Muscle of leg (tissue), 16 donors: ENCODE measurements at places on chromosomes 6 and 20. TPM values are rescaled to one million over a fixed set of nuclear protein-coding genes. Genes with fewer than 3 reads are reported as not detected.

- no peak overlapping the region for H3K27ac ChIP-seq
- DNase-seq, result peak; percentile 19
- no peaks in the 10 kb centered on the region for H3K27me3 ChIP-seq
These were observed 272.2 kb upstream of the THEMIS start for GRCh38 chr6:128172752-128173682.

- no peaks in the 10 kb centered on the region for H3K27me3 ChIP-seq
- no peaks in the 10 kb centered on the region for H3K36me3 ChIP-seq
- no peaks in the 10 kb centered on the region for H3K4me1 ChIP-seq
- H3K27ac ChIP-seq, result no peak overlapping the region
- no peak overlapping the region for H3K4me3 ChIP-seq
These were observed 7.0 kb upstream of the PRSS35 start for GRCh38 chr6:83505356-83505755.

DNA sequence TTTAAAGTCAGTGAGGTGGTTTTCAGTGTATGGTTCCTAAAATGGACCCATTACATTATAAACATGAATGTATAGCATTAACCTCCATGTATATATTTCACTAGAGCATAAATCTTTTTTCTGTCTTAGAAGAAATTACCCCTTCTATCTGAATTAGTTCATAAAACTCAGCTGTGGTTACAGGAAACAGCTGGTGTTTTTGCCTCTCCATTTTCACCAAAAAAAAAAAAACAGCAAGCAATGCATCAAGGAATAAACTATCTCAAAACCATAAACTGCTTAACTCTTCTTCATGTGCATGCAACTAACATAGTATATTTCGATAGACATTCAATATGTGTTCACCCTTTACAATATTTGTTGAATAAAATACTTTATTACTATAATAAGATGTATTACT is 40.2 kb downstream of the MOXD1 start:
- H3K4me3 ChIP-seq, result no peak overlapping the region
- no peak overlapping the region for H3K27ac ChIP-seq
- no peaks in the 10 kb centered on the region for H3K36me3 ChIP-seq
- no peak for DNase-seq
- peaks cover 3% of the 10 kb centered on the region for H3K4me1 ChIP-seq

DNA sequence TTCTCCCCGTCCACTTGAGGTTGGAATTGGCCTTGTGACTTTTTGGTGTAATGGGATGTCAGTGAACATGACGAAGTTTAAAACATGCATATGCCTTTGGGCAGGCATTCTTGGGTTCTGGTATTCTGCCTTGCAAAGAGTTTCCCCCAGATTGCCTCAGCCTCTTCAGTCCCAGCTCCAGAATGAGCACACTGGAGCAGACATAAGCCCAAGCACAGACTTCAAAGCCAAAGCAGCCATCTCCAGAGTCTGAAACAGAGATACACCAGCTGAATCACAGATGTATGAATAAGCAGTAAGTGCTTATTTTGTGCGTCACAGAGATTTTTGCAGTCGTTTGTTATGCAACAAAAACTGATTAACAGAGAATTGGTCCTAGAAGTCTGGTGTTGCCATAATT is 546.0 kb downstream of the FRK start:
- H3K4me1 ChIP-seq, result no peaks in the 10 kb centered on the region
- no peaks in the 10 kb centered on the region for H3K36me3 ChIP-seq
- DNase-seq, result no peak
- H3K27me3 ChIP-seq, result no peaks in the 10 kb centered on the region
- no peak overlapping the region for H3K27ac ChIP-seq

DNA sequence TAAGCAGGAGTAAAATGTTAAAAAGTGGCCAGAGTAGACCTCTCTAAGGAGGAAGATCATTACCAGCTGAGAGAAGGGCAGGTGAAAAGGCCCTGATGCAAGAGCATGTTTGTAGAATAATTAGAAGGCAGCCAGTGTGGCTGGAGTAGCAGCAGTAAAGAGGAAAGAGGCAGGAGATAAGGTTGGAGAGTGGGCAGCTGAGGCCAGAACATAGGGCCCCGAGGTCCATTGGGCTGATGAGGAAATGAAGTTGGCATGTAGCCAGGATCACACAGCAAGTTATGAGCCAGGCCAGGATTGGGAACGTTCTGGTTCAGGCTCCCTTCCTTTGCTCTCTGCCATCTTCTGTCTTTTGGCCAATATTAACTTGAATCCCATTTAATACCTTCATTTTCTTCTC is 51.6 kb downstream of the RALY start:
- H3K36me3 ChIP-seq, result peaks cover 8% of the 10 kb centered on the region
- H3K27me3 ChIP-seq, result no peaks in the 10 kb centered on the region
- H3K4me3 ChIP-seq, result no peak overlapping the region
- H3K4me1 ChIP-seq, result peaks cover 37% of the 10 kb centered on the region
- H3K27ac ChIP-seq, result no peak overlapping the region

DNA sequence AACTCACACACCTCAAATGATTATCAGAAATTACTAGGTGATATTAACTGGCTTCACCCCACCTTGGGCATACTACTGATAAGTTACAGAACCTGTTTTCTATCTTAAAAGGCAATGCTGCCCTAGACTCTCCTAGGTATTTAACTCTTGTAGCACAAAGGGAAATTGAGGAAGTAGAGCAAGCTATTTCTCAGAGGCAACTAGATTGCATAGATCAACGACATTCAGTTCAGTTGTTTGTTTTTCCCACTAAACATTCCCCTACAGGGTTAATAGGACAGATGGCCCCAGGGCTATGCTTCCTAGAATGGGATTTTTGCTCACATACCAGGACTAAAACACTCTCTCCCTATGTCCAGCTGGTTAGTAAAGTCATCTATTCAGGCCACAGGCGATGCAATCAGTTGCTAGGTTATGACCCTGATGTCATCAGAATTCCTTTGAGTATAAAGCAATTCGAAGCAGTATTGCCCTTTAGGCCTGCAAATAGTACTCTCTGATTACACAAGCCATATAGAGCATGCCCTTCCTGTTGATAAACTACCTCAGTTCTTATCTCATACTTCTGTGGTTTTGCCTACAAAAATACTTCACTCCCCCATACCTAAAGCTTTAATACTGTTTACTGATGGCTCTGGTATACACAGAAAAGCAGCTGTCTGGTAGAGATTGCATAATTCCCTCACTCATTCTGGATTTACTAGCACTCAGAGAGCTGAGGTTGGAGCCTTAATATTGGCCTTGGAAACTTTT is 67.4 kb upstream of the ASCC3 start:
- no peaks in the 10 kb centered on the region for H3K36me3 ChIP-seq
- H3K4me1 ChIP-seq, result no peaks in the 10 kb centered on the region
- H3K27ac ChIP-seq, result no peak overlapping the region
- H3K4me3 ChIP-seq, result no peak overlapping the region
- no peak for DNase-seq

DNA sequence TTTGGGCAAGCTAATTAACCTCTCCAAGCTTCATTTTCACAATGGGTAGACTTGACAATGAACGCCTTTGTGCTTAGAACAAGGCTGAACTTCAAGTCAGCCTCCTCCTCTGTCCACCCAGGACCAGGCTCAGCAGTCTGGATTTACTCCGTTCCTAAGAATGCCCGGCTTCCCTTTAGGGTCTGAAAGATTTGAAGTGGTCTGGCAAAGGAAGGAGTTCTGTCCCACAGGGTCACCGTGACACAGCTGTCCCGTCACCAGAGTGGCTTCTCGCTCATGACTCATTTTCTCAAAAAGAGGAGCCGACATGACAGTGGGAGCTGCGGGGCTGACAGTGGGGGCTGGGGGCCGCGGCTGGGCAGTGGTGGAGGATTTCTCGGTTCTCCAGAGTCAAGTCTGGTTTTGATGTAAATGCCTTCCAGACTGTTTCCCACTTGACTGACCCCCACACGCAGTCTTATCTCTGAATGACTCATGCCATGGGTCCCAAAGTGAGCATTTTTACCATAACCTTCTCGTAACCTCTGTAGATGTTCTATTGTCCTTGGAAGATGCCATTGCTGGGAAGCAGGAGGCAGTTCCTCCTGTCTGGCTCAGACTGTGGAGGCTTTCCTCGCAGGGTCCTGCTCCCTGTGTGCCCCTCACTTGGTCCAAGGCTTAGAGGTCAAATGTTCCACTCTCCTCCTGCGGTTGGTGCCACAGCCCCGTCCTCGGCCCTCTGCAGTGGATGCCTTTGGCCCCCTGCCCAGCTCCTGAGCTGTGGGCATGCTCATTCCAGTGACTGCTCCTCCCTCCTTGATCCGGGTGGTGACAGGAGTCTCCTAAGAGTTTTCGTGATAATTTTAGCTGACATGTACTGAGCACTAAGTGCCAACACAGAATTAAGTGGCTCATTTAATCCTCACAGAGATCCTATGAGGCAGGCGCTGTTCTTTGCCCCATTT is 253.1 kb downstream of the FNDC1 start:
- DNase-seq, result no peak
- H3K27me3 ChIP-seq, result no peaks in the 10 kb centered on the region
- no peak overlapping the region for H3K27ac ChIP-seq
- H3K36me3 ChIP-seq, result no peaks in the 10 kb centered on the region
- peaks cover 15% of the 10 kb centered on the region for H3K4me1 ChIP-seq

- H3K4me3 ChIP-seq, result no peak overlapping the region
- DNase-seq, result no peak
- no peak overlapping the region for H3K27ac ChIP-seq
- peaks cover 11% of the 10 kb centered on the region for H3K36me3 ChIP-seq
- H3K4me1 ChIP-seq, result peaks cover 16% of the 10 kb centered on the region
- peaks cover 4% of the 10 kb centered on the region for H3K27me3 ChIP-seq
These were observed 2.2 kb downstream of the SRC start for GRCh38 chr20:37347891-37348791.

GRCh38 chr6:158174514-158174913 is 6.4 kb downstream of the GTF2H5 start:
- H3K4me1 ChIP-seq, result peaks cover 6% of the 10 kb centered on the region
- H3K27me3 ChIP-seq, result no peaks in the 10 kb centered on the region
- H3K27ac ChIP-seq, result peak overlapping the region; percentile 45
- no peak overlapping the region for H3K4me3 ChIP-seq

GRCh38 chr20:1225263-1225782 is 521 bp upstream of the RAD21L1 start:
- H3K27ac ChIP-seq, result no peak overlapping the region
- no peak for DNase-seq
- H3K36me3 ChIP-seq, result no peaks in the 10 kb centered on the region
- H3K4me1 ChIP-seq, result peaks cover 7% of the 10 kb centered on the region

DNA sequence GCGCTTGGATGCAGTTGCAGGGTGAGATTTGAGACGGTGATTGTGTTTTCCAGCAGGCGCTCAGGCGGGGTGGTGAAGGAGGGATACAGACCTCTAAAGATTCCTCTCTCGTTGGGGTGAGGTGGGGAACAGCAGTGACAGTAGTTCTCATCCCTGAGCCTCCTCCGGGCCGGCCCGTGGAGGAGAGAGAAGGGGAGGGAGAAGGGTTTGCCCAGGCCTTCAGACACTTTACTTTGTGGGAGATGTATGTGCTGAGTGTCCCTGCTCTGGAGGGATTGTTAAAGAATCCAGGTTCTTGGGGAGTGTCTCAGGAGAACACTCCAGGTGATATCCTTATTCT is 41.0 kb downstream of the PSMB9 start:
- H3K36me3 ChIP-seq, result no peaks in the 10 kb centered on the region
- peak overlapping the region; percentile 80 for H3K4me3 ChIP-seq
- peak overlapping the region; percentile 93 for H3K27ac ChIP-seq

GRCh38 chr6:41747256-41748101 is at the start of gene PGC:
Gene PGC (minus strand): TSS chr6:41747397. CDS start chr6:41747334, 63 bp downstream.
- no peaks in the 10 kb centered on the region for H3K36me3 ChIP-seq
- H3K27ac ChIP-seq, result no peak within 1 kb of the TSS
- peaks cover 2% of the 10 kb centered on the region for H3K27me3 ChIP-seq
- H3K4me1 ChIP-seq, result no peaks in the 10 kb centered on the region
- DNase-seq, result no peak

EYS gene
- 1.1 TPM for total RNA-seq

SLC17A2 gene
- total RNA-seq, result not detected

RFX6 gene
- not detected for total RNA-seq

FAM162B gene
- total RNA-seq, result 12.3 TPM

RAB44 gene
- total RNA-seq, result 0.04 TPM

HEY2 gene
- total RNA-seq, result 6.1 TPM

MCUR1 gene
- 16.1 TPM for total RNA-seq

C6orf15 gene
- total RNA-seq, result not detected

C4B gene
- 15.6 TPM for total RNA-seq

PLA2G7 gene
- 1.2 TPM for total RNA-seq

ADGRB3 gene
- total RNA-seq, result 1.5 TPM

KCNK5 gene
- total RNA-seq, result 1.5 TPM

SH3BGRL2 gene
- total RNA-seq, result 8.5 TPM
